Sigmoid colon (tissue), 7 donors: ENCODE measurements at places on chromosomes 1 and 21.
A peak's percentile ranks its signal among the peaks of the same experiment; 100 is the strongest.

DNA sequence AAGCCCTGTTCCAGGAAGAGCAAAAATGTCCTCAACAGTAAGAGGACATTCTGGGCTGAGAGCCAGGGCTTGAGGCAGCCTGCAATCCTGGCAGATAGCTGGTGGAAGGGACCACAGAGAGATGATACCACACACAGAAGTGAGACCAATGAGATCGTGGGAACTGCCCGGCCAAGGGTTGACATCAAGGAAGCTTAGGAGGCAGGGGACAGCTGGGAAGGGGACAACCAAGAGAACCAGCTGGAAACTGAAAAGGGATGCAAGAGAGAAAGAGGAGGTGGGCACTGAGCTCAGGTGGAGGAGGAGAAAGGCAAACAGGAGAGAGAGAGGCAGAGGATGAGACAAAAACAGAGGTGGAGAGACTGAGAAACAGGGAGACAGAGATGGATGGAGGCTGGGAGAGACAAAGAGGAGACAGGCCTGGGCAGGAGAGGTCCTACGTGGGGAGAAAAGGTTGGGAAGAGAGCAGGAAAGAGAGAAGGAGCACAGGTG, 9.2 kb downstream of the PDZK1IP1 start:
- DNase-seq = no peak

- DNase-seq = no peak
These were observed 3.5 kb downstream of the NIPAL3 start for GRCh38 chr1:24418898-24419628.

DNA sequence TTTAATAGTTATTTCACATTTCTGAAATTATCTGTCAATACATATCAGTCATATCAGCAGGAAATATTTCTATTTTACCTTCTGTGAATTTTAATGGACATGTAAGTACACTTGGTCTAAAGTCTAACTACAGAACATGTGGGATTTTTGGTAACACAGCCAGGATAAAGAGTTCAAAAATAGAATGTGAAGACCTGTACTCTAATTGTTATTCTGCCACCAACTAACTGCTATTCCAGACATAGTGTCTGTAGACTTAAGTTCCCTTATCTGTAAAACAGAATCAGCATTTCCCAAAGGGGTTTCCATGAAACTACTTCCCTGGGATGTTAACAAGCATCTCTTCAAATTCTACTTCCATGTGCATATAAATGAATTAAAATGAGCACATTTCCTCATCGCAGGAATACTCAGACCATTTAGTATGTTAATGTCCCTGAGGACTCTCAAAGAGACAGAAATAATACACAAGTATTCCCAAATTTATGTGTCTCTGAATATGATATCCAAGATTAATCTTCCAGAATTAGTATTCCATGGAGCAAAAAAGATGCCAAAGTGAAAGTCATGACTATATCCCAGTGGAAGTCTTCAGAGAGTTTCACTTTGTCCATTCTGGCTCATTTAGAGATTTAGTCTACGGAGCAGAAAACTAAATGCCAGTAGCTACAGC, 325.6 kb downstream of the NEGR1 start:
- DNase-seq = no peak

GRCh38 chr1:17919525-17920439, 164.6 kb downstream of the ACTL8 start:
- DNase-seq = no peak

DNA sequence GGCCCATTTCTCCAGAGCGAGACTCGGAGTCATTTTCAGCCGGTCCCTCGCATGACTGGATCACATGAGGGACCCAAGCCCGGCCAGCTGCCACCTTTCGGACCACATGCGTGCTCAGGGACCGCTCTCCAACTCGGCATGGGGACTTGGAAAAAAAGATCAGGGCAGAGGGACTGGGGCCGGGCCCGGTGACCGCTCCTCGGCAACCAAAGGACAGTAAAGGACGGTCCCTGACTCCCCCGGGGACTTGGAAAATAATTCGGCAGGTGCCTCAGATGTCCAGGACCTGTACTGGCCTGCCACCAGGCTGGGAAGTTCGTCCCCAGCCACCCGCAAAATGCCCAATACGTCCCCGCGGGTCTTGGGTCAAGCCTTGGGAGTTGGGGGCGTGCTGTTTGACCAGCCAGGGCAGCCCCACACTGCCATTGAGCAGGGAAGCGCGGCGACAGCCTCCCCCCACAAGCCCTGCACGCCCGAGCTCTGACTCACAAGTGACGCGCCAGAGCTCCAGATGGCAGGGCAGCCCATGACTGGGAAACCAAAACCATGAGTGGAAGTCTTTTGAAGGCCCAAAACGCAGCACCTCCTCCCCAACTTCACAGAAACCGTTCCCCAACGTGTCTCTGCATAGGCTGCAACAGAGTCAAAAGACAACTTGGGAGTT, 134.5 kb downstream of the LIPI start:
- no peak for DNase-seq

GRCh38 chr1:15326691-15327588, 79.9 kb downstream of the FHAD1 start:
- no peak for DNase-seq

DNA sequence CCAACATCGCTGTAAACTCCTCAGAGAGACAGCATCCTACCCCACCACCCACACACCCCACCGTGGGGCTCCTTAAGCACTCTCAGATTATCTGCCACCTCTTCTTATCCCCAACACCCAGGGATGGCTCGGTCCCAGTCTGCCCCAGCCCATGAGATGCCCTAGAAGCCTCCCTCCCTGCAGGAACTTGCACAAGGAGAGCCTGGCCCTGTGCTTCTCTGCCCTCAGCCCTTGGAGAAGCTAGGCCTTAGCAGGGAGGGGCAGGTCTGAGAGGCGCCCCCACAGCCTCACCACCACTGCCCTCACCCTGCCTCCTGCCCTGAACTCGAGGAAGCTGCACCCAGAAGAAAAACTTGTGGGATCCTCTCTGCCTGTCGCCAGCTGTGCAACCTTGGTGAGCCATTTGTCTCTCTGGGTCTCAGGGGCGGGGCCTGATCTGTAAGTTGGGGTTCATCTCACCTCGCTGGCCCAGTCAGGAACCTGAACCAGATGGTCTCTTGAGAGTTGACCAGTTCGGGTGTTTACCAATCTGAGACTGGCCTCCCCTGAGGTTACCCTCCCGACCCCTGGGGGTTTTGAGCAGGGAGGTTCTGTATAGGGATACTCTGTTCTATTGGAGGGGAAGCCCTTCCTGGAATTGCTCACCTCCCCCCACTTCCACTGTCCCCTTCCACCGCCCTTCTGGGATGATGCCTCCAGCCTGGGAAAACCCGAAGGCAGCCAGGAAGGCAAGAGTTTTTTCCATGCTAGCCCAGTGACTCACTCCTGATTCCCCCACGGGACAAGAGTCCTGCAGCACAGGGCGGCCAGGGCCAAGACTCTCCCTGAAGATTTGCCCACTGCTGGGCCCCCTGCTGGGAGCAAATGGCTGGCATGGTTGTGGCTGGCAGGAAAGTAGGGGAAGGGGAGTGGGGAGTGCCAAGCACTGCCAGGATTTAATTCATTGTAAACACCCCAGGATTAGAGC, at the start of gene S100A3:
Gene S100A3, minus strand, starts transcription at position 537 of the 967 bp plus-strand sequence. CDS start 773 bp downstream, outside the sequence.
- DNase-seq = peak; percentile 92

DNA sequence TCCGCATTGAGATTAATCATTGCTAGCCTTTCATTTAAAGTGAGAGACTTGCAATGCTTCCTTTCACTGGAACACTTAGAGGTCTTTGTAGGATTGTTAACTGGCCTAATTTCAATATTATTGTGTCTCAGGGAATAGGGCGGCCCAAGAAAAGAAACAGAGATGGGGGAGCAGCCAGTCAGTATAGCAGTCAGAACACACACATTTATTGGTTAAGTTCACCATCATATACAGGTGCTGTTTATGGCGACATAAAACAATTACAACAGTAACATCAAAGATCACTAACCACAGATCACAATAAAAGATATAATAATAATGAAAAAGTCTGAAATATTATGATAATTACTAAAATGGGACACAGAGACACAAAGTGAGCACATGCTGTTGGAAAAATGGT, 29.4 kb downstream of the BARHL2 start:
- DNase-seq = no peak

DNA sequence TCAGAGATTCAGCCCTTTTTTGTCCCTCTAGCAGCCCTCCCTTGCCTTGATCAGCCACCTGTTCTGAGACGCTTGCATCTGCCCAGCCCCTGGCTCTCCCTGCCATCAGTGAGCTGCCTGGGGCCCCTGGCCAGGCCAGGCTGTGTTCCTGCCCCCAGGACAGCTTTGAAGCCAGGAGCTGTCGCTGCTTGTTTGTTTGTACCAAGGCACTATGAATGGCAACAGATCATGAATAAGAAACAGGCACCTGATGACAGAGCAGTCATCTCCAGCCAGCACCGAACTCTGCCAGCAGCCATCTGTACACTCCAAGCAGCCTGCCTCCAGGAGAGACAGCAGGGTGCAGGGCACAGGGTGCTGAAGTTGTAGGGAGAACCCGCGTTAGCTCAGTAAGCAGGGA, 8.1 kb upstream of the VWA5B1 start:
- DNase-seq = no peak

DNA sequence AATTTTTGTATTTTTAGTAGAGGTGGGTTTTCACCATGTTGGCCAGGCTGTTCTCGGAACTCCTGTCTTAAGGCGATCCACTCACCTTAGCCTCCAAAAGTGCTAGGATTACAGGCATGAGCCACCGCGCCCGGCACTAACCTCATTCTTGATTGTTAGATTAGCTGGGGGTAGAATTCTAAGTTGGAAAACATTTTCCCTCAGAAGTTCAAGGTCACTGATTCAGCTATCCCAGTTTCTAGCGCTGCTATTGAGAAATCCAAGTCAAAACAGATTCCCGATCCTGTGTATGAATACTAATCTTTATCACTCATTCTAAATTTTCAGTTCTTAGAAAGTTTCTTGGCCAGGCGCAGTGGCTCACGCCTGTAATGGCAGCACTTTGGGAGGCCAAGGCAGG, 24.4 kb upstream of the EFNA1 start:
- no peak for DNase-seq

DNA sequence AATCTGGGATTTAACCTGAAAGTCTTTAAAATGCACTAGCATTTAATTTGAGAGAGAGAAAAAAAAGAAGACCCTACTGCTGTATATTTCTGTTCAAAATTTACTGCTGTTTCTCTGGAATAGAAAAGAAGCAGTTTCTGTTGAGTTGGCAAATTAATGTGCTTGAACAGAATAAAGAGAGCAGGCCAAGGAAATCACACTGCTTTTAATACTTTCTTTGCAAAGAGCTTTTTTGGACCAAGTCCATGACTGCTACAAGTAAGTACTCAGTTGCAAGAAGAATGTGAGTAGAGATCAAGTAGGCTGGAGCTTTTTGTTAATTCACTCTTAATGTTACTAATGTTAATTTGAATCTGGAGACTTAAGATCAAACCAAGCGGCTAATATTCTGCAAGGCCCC, 336.2 kb upstream of the SGIP1 start:
- DNase-seq = no peak
